ACHN (cell line): ENCODE measurements at places on chromosomes 2 and 18.

DNA sequence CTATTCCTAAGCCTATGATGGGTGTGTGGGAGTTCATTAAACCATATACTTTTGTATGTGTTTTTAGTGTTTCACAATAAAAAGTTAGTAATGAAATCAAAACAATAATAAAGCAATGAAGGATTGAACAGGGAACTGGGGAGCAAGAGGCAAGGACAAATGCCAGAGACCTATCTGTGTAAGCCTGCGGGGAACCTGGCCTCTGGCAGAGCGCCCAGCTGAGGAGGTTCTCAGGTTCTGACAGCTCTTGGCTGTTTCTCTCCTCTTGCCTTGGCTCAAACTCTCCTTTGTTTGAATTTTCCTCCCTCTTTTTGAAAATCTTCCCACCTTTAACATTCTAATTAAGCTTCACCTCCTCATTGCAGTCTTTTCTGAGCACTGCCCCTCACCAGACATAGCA is 200.0 kb upstream of the NCKAP5 start:
- DNase-seq = no peak

- DNase-seq = no peak
Measured at GRCh38 chr2:8535821-8536685, 145.8 kb upstream of the ID2 start.

DNA sequence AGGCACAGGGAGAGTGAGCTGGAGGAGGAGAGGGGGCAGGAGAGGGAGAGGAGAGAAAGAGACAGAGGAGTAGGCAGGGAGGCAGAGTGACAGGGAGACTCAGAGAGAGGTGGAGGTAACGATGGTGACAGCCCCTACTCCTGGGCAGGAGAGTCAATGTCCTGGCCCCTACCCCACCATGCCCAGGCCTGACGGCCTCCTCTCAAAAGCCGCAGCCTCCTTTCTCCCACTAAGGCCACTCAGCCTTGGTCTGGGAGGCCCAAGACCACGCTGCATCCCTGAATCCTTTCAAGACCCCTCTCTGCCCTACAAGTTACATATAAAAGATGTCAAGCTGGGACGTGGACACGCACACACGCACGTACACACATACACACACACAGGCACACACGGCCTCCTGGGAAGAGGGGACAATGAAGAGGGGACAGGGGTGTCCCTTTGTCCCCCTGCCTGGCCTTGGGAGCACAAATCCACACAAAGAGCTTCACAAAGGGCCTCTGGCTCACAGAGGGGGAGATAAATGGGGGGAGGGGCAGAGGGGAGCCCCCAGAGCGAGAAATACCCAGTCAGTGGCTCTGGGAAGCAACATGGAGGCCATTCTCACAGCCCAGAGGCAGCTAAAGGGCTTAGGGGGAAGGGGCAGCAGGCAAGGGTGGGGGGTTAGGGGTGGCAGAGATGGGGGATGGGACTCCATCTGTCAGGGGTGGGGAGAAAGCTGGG is 19.5 kb upstream of the TNS1 start:
- no peak for DNase-seq

DNA sequence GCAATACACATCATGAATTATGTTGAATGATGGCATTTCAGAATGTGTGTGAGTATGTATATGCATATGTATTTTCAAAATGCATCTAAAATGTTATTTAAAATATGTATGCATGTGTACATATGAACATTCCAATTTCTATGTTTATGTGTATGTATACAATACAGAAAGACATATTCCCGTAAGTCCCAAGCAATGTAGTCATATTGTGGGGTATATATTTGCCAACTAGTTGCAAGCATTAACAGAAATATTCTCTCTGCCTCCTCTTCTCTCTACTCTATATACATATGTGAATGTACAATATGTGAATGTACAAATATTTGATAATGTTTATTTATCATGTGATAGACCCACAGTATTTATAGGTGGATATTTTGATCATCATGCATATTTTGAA is 345.8 kb upstream of the ZEB2 start:
- DNase-seq = no peak

DNA sequence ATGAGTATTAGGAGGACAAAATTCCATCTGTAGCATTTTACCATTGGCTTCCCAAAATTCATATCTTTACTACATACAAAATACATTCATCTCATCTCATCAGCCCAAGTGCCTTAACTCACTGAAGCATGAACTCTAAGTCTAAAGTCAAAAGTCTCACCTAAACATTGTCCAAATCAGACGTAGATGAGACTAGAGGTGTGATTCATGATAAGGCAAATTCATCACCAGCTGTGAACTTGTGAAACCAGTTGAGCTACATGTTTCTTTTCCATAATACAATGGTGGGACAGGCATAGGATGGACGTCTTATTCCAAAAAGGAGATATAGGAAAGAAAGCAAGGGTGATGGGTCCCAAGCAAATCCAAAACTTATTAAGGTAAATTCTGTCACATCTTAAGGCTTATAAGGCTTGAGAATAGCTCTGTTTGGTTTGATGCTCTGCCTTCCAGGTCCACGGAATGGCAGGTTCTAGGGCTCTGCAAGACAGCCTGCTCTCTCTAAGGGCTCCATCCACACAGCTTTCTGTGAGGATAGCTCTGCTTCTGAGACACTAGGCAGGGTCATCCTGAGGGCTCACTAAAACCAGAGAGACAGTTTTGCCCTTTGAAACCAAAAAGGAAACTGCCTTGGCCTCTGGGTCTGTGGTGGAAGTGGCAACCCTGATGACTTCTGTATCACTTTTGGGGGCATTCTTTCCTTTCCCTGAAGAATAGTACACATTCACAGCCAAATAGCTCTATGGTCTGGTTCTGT is 9.6 kb downstream of the IFIH1 start:
- DNase-seq = no peak

DNA sequence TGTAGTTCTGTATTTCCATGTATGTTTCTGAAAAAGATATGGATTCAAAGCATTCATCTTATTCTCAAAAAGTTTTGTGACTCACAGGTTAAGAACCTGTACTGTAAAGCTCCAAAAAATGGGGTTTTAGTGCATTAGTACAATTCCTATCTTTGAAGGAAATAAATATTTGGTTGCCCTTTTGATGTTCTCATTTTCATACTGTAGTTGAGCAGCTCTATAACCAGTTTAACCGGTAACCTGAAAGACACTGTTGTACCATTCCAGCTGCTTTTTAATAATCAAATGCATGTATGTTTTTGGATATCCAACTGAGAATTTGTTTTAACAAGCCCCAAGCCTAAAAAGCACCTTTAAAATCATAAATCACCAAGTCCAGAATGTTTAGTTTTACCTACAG is 9.6 kb upstream of the OSGEPL1 start:
- DNase-seq = no peak

DNA sequence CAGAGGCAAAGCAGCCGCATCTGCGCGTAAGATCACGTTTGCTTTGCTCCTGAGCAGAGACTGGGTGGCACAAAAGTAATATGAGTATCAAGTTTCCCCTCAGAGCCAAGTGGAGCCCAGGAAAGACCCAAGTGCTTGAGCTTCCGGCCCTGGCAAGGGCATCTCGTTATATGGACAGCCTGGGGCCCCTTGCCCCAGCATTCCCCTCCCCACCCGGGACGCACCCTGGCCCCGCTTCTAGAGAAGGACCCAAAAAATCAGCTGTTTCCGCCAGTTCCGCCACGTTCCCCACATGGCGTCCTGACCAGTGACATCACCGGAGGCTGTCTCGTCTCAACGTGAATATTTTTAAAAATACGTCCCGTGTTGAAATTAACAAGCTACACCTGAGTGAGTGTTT is 135.1 kb downstream of the NFATC1 start:
- no peak for DNase-seq

DNA sequence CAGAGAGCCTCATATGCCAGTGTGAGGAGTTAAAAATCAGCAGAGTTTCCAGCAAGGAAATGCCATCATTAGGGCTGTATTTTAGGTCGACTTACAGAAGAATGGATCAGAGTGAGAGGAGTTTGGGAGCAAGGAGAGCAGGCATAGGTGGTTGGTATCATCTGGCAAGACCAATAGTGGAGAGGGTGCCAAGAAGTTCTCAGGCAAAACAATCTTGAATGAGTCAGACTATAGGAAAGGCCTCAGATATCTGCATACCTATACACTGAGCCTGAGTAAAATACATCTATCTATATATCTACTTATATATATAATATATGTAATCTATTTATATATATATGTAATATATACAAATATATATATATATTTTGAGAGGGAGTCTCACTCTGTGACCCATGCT is 57.3 kb downstream of the TMEFF2 start:
- no peak for DNase-seq

- no peak for DNase-seq
Measured at GRCh38 chr2:196591621-196592022, 47.9 kb upstream of the CCDC150 start.

- DNase-seq = no peak
Measured at GRCh38 chr18:54961016-54961423, 1.8 kb upstream of the CCDC68 start.

DNA sequence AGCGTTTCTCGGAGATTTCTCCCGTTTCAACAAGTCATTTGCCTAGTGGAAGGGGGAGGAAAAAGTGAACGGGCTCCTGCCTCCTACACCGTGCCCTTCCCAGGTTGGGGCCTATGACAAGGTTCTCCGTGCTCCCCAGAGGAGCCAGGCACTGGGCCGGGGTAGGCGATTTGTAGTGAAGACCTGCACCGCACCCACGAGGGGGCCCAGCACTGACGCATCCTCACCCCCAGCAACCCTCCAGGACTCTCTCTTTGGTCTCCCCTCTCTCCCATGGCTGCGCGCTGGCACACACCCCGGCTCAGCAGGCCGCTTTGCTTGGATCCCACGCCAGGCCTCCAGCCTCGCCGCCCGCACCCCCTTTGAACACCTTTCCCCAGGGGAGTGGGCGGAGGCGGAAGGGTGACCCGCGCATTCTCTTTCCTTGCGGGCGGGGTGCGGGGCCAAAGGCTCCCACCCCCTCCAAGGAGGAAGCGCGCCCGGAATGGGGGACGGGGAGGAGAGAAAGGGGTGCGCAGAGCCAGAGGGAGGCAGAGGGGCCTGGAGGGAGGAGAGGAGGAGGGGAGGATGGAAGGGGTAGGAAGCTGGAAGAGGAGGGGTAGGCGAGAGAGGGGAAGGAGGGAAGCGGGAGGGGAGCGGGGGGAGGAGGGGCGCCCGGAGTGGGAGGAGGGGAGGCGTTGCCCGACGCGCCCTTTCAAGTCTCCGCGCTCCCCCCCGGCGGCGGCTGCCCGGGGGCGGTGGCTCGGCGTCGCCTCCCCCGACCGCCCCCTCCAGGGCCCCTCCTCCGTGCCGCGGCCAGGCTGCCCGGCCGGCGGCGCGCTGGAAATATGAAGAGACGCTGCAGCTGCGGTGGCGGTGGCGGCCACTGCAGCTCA is at the start of gene APCDD1:
Gene APCDD1, plus strand, starts transcription at position 830 of the 875 bp plus-strand sequence. CDS start 347 bp downstream, outside the sequence.
- no peak for DNase-seq
